ENCODE measurements at places on chromosomes 2 and 18.

GRCh38 chr2:130756053-130756873 lies 923 bp downstream of the AMER3 start:
- no peak for DNase-seq

GRCh38 chr2:39664232-39664887 lies 1.4 kb upstream of the TMEM178A start:
- DNase-seq, result no peak

DNA sequence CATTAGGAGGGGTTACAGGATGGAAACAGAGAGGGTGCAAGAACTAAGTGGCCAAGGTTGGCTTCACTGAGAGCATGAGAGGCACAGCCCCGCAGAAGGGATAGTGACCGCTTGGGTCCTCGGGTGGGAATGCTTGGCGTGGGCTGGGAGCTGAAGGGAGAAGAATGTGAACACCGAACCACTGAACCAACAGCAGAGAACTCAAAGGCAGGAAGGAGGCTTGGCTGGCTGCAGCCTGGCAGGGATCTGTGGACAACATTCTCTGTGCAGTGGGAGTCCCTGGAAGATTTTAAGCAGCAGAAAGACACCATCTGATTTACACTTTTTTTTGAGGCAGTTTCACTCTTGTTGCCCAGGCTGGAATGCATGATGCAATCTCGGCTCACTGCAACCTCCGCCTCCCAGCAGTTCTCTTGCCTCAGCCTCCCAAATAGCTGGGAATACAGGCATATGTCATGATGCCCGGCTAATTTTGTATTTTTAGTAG lies 33.9 kb downstream of the SOWAHC start:
- no peak for DNase-seq

DNA sequence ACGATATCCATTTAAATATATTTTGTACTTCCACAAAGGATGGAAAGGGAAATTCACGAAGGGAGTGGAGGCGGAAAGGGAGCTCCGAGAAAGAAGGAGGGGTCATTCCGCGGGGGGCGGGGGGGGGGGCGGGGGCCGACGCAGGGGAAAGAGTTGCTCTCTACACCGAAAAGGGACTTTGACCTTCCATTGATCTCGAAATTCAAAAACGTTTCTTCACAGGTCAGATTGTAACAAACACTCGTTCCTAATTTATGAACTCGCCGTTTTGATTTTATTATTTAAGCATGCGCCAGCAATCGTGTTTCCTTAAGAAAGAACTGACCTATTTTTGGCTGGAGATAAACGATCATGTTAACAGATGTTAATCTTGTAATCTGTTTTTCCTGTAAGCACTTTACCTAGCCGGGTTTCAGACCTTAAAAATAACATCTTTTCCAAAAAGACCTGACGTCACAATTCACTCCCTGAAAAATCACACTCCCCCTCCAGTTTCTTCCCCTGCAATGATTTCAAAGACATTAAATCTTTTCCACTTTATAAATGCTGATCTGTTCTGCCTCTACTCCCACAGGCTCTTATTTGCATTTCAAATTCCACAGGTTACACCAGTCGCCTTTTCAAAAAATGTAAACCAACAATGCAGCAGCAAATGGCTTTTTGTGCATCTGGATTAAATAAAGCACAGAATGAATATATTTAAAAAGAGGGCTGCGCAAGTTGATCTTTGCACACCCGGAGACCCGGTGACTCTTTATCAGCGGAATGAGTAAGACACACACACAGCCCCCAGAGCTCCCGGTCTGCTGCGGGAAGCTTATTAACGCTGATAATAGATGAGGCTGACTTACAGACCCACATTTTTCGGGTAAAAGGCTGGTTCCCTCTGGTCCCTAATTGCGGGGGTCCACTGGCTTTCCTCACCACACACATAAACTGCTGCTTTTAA lies 1.6 kb downstream of the ZNF516 start:
- no peak for DNase-seq

DNA sequence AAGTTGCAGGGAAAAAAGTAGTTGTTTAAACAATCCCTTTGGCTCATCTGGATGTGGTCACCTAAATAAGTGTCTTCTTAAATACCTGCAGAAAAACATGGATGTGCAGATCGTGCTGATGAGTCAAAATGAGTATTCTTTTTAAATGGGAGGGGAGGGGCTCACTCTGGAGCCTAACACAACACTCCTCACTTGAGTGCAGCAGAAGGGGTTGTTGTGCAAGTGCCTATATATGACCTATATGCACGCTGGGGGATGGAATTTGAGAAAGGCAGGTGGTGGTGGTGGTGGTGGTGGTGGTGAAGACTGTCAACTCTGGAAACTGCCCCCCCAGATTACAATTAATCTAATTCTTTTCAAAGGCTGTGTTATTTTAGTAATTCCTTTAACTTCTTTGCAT lies 77.9 kb upstream of the FAM124B start:
- DNase-seq, result no peak
